Smooth muscle cell of the pulmonary artery (primary cell): ENCODE measurements at places on chromosomes 12 and 14. TPM values are rescaled to one million over a fixed set of nuclear protein-coding genes. Genes with fewer than 3 reads are reported as not detected.

The PROX2 gene
- not detected in 2 replicates for total RNA-seq

The HOXC4 gene
- total RNA-seq = 0.79 and 1.2 TPM in 2 replicates

The TBX5 gene
- total RNA-seq = 1.9 and 2.0 TPM in 2 replicates

The ARMH4 gene
- total RNA-seq = 9.1 and 9.6 TPM in 2 replicates

The KERA gene
- not detected in 2 replicates for total RNA-seq

The FAIM2 gene
- total RNA-seq = 3.7 and 8.3 TPM in 2 replicates

The PLD4 gene
- 0.07 and 0.13 TPM in 2 replicates for total RNA-seq

The SMIM41 gene
- total RNA-seq = 0.07 and 0.10 TPM in 2 replicates

The RFC5 gene
- total RNA-seq = 6.0 and 12.2 TPM in 2 replicates

The ASPG gene
- 0.07 TPM in 1 of 2 replicates, not detected in the other for total RNA-seq

The PALS1 gene
- 23.9 and 27.7 TPM in 2 replicates for total RNA-seq

The PYGL gene
- 78.3 and 91.4 TPM in 2 replicates for total RNA-seq

The LHX5 gene
- not detected in 2 replicates for total RNA-seq

The FAM186B gene
- 0.20 and 0.40 TPM in 2 replicates for total RNA-seq

The PPP1R36 gene
- total RNA-seq = 0.39 and 1.2 TPM in 2 replicates

The LRRC43 gene
- total RNA-seq = 0.83 and 1.2 TPM in 2 replicates
